ENCODE measurements at places on chromosomes 1 and 21.

GRCh38 chr1:57423135-57423655 is 665 bp downstream of the DAB1 start:
- DNase-seq: no peak

- no peak for DNase-seq
These were observed 100.0 kb downstream of the CRYAA start for GRCh38 chr21:43268804-43269186.

DNA sequence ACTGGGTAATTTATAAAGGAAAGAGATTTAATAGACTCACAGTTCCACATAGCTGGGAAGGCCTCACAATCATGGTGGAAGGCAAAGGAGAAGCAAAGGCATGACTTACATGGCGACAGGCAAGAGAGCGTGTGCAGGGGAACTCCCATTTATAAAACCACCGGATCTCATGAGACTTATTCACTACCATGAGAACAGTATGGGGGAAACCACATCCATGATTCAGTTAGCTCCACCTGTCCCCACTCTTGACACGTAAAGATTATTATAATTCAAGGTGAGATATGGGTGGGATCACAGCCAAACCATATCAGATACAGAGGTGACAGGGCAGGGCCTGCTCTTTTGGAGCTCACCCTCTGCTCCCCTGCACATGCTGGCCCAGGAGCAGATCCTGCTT is 31.4 kb upstream of the TMEM61 start:
- no peak for DNase-seq

GRCh38 chr1:16153999-16154673 is 1.7 kb downstream of the EPHA2 start:
- DNase-seq: no peak

DNA sequence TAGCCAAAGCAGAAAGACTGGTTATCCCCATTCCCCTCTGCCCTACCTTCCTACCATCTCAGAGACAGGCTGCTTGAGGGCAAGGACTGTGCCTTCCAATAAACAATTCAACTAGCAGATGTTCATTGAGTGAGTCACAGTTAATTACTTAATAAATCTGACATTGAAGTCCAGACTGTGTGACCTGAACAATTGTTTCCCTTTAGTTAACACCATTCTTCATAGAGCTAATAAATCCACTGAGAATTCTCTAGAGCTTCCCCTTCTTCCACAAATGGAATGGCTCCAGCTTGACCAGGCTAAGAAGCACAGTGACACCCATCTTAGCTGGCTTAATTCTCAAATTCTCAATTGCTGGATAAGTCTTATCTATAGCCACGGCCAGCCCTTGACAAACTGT is 61.9 kb upstream of the GJA5 start:
- DNase-seq: no peak

GRCh38 chr1:159223004-159223403 is 18.3 kb downstream of the ACKR1 start:
- DNase-seq: no peak

- no peak for DNase-seq
These were observed 14.0 kb upstream of the DISC1 start for GRCh38 chr1:231612393-231613089.

DNA sequence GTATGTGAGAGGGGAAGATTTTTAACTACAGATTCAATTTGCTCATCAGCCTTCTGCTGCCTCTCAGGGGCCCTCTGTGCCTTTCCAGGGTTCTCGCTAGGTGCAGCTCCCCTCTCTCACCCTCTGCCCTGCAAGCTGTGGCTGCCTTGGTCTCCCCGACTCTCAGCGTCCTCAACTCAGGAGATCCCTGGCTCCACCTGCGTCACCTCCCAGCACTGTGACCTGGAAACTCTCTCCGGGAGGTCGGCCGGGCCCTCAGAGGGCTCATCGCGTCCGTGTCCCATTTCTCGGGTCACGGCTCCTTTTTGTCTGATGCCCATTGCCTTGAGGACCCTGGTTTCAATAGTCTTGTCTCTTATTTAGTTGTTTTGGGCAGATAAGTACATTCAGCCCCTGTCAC is 63.5 kb upstream of the ADARB1 start:
- DNase-seq: no peak

GRCh38 chr1:27351541-27352107 is 9.8 kb downstream of the SYTL1 start:
- no peak for DNase-seq

GRCh38 chr1:180585994-180586359 is 27.2 kb downstream of the OVAAL start:
- no peak for DNase-seq

DNA sequence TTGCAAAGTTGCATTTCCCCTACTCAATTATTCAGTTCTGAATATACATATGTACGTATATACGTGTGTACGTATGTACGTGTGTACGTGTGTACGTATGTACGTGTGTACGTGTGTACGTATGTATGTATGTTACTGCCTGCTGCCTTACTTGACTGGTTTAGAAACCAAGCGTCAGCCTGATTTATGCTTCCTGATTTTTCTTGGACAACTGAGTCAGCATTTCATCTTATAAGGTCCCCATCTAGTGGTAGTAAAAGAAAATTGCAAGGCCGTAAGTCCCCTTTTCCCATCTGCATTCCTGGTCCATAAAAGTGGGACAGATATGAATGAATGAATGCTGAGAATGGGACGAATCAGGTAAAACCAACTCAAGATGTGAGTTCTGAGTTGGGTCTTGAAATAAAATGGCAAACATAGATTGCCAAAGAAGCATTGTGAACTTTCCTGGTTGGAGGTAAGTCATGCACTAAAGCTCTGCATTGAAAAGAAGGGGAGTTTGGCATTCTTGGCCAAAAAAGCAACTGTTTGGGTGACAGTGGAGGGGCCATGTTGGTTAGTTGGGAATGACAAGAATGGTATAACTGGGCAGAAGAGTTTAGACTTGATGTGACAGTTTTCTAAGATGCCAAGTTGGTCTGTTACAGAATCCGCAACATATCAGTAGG is 76.4 kb upstream of the DNAH14 start:
- DNase-seq: no peak

GRCh38 chr1:236759252-236759859 is 35.7 kb upstream of the MTR start:
- no peak for DNase-seq

DNA sequence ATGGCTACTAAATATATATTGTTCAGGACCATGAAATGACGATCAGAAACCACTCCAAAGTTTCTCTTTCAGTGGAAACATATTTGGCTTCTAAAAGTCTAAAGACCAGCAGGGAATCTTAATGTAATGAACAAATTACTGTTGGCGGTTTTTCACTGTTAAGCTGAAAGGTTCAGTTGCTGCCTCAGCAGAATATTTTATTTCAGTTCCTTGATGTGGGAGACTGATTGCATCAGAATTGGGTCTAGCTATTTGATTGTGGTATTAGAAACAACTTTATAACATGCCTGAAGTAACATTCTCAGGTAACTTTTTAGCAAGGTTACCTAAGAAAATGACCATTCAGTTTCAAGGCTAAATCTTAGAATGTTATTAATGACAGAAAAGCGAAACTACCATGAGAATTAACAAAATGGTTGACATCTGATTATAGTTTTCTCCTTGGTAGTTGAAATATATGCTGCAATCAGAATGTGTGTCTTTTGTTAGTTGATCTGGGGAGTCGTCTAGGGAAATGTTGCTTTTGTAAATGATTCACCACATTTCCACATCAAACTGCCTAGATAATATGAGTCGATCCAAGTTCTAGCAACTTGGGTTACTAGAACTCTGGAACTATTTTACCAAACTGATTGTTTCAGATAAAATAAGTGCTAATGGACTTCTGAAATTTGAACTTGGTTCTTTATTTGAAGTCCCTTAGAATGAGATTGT is 200.4 kb downstream of the HMCN1 start:
- DNase-seq: no peak

DNA sequence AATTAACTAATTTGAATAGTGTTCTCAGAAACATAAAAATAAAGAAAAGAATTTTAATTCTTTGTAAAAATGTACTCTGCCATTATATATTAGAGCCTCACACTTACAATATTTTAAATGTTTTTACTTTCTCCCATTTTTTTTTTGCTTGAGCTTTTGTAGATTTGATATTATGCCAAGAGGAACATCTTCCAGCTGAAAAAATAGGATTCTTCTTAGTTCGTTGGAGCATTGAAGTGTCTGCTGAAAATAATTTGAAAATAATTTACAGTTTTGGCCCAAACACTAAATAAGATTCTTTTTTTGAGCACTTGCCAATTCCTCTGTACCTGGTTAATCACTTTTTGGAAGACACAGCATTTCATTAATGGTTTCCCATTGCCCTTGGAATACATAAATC is 175.0 kb upstream of the COL11A1 start:
- DNase-seq: no peak

GRCh38 chr1:179794669-179795068 is 51.6 kb downstream of the FAM163A start:
- no peak for DNase-seq

GRCh38 chr1:180233191-180234011 is 3.3 kb downstream of the LHX4 start:
- DNase-seq: no peak

- DNase-seq: no peak
These were observed 172.3 kb downstream of the TPR start for GRCh38 chr1:186202776-186203175.

- DNase-seq: no peak
These were observed 11.7 kb upstream of the SH3GLB1 start for GRCh38 chr1:86692641-86693040.

GRCh38 chr1:224333309-224333926 is 3.4 kb upstream of the NVL start:
- no peak for DNase-seq

- no peak for DNase-seq
These were observed 93.3 kb downstream of the PDE9A start for GRCh38 chr21:42746593-42747275.

DNA sequence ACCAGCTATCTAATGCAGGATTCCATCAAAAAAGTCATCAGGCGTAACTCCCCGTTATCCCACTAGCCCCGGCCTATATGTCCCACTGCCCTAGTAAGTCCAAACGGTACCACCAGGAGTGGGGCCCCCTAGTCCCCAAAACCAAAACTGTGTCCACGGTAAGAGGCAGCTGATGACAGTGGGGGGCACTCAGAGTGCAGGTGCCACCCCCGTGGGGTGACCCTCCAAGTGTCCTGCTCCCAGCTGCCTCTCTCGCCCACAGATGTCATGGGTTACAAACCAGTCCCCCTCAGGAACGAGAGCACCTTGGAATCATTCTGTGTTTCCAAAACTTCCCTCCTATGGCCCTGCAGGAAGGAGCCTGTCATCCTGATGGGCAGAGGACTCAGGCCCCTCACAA is 10.9 kb upstream of the AURKAIP1 start:
- DNase-seq: no peak

- DNase-seq: no peak
These were observed at the start of gene LRRC42 for GRCh38 chr1:53946252-53947171. Gene LRRC42, plus strand, starts transcription at chr1:53946350. Its CDS starts 5,650 bp downstream, at chr1:53952000.

DNA sequence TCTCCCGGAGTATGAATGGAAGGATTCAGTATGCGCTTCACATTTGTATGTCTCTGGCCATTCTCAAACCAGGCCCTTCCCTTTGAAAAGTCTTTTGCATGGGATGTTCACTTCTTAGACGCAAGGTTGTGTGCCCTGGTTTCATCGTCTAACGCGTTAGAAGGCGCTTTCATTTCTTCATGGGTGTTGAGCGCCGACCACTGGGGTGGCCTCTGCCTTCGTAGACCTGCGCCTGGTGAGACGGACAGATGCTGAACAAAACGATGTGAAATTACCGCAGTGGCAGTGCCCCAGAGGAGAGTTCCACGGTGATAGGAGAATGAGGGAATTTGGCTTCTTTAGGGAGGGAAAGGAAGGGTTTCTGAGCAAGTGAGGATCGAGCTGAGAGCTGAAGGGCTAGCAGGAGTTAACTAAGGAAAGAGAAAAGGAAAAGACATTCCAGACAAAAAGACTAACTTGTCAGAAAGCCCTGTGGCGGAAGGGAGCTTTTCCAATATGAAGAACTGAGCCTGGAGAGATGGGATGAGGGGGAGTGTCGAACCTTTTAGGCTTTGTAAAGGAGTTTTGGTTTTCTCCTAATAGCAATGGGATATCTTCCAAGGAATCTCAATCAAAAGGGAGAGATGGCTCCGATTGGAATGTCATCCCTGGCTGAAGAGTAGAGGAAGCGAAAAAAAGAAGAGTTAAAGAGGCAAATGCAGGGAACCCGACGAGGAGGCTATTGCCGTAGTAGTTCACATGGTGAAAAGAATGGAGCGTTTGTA is 951 bp downstream of the GGPS1 start:
- DNase-seq: peak; percentile 32

DNA sequence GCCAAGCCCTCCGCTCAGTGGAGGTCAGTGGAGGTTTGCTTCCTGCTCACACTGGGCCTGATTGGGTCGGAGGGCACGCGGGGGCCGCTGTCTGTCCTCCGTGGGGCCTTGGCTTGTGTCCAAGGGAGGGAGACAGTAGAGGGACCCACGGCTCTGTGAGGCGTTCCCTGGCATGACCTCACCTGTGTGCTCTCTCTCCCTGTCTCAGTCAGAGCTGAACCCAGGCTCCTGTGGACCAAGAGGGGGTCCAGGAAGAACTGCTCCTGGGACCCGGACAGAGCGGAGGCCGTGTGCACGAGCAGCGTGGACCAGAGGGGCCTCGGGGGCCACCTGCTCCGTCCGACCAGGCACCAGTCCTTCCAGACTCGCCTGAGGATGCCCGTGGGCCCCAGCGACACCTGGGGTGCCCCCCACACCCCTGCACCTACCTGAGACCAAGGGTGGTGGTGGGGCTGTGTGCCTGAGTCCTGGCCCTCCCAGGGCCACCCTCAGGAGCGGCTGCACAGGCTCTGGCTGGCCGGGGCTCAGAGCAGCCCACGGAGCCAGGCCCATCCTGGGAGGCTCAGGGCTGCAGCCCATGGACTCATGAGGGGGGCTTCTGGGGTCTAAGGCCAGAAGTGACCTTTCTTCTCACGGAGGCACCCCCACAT is 13.3 kb upstream of the TTLL10 start:
- no peak for DNase-seq

GRCh38 chr1:19198820-19199219 is 11.2 kb downstream of the UBR4 start:
- DNase-seq: no peak

DNA sequence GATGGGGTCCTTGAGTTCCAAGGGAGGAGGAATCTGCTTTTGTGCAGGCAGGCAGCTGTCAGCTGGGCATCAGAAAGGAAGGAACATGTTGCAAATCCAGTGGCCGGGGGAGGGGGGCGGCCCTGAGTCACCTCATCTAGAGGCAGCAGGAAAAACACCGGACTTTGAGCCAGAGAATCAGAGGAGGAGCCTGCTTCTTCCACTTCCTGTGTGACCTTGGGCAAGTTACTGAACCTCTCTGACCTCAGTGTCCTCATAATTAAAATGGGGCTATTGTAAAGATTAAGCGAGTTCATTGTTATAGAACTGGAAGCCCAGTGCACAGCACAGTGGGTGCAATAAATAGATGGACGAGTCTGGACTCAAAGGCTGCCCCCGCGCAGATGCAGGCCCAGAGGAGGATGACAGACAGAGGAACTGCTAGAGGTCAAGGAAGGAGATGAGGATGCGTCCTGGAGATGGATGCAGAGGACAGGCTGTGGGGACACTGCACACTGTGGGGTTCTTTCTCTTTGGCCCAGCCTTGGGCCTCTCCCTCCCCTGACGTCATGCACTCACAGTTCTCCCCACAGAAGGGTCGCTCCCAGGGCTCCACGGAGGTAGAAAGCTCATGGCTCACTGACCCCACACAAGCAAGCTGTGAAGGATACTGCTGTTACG is 714.3 kb downstream of the MATN1 start:
- DNase-seq: no peak

- DNase-seq: no peak
These were observed 21.2 kb downstream of the ZNF697 start for GRCh38 chr1:119626841-119627240.

GRCh38 chr1:209675565-209676154 is 448 bp downstream of the G0S2 start:
- no peak for DNase-seq
